ENCODE measurements at places on chromosomes 12 and 14.
A peak's percentile ranks its signal among the peaks of the same experiment; 100 is the strongest.

DNA sequence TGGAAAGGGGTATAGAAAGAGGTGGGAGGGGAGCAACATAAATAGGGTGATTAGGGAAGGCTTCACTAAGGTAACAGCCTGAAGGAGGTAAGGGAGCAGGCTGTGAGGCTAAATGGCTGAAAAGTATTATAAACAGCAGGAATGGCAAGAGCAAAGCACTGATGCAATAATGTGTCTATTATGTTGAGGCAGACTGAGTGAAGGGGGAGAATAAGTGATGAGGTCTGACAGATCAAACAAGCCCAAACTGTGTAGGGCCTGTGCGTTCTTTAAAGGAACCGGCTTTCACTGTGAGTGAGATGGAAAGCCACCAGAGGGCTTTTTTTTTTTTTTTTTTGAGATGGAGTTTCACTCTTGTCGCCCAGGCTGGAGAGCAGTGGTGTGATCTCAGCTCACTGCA lies 6.7 kb upstream of the VCPKMT start:
- no peak for DNase-seq

DNA sequence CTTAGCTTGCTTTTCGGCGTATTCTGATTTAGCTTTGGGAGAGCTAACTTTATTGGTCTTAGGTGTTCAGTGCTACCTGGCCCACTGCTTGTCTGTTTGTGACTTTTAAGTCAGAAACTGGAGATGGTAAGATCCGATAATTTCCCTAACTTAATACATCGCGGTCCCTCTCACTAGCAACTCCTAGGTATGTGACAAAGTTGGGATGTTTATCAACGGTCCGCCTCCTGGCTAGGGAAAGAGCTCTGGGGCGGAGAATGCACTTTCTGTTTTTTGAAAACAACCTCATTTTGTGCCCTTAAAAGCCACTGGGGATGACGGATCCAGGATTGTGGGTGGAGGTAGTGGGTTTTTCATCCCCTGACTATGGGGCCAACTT lies 1.2 kb downstream of the CDKN1B start:
- peak; percentile 36 for DNase-seq

GRCh38 chr14:76012354-76012753 lies 26.8 kb downstream of the IFT43 start:
- DNase-seq = no peak

DNA sequence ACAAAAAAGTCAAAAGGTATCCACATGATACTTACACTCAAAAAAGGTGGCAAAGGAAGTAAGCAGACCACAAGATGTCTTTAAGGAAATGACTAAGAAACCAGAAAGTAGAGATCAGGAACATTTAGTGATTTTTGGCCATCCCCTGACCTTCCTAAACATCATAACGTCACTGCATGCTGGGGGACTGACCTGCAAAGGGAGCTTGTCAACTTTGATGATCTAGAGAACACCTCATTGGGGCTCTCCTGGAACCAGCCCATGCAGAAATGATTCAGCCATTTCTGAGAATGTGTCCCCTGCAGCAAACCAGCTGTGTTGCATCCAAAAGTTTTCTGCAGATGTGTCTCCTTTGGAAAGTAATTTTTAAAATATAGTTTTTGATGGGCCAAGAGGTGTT lies 152.2 kb upstream of the RASSF8 start:
- DNase-seq = no peak

GRCh38 chr12:126343321-126343720 lies 1278.1 kb downstream of the AACS start:
- no peak for DNase-seq

DNA sequence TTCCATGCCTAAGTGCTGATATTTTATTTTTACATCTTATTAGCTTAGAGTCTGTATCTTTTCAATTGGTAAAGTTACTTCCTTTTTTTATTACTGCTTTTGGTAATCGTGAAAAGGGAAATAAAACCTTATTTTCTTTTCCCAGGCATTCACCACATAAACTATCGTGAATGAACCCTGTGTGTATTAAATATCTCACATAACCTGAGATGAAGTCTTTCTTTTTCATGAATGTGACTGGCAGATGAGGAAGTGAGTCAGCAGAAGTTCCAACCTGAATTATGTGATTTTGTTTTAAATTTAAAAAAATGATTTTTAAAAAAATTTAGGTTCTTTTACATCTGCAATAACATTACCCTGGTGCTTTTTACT lies 26.0 kb downstream of the MYBPC1 start:
- no peak for DNase-seq

DNA sequence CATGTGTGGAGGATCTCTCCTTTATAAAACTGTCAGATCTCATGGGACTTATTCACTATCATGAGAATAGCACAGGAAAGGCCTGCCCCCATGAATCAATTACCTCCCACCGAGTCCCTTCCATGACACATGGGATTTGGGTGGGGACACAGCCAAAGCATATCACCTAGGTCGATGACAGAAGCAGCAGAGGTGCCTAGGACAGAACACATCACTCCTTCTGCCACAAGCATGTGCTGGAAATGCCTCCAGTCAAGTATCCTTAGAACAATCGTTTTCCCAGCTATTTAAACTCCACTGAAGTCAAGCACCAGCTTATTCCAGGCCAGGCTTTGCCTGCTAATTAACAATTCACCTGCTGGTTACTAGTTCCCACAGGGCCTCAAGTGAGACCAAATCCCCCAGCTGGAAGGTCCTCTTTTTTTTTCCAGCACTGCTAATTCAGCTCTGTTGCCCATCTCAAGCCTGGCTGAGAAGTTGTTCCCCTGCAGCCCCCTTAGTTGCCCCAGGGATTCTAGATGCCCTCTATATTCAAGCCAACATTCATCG lies 212.3 kb upstream of the NUDT4 start:
- no peak for DNase-seq

DNA sequence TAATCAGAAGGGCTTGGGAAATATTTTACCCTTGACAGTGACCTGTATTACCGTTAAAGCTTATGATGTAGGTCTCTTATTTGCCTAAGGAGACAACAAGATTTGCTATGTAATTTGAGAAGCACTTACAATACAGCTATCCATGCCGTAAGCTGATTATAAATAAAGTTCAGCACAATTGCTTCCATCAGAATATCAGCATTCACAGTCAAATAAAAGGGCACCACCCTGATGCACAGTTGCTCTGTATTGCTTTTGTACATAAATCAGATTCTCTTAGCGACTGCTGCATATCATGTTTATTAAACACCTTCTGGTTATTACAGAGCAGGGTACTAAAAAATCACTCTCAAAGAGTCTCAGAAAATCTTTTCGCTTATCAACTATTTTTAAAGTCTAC lies 67.3 kb upstream of the VRK1 start:
- DNase-seq = no peak

- no peak for DNase-seq
These were observed 38.3 kb downstream of the SRGAP1 start for GRCh38 chr12:63882844-63883243.

- DNase-seq = no peak
These were observed 375.4 kb upstream of the ATP2B1 start for GRCh38 chr12:90084018-90084417.

- DNase-seq = no peak
These were observed 9.0 kb upstream of the LRFN5 start for GRCh38 chr14:41597647-41598046.

- DNase-seq = peak; percentile 60
These were observed 109.2 kb upstream of the FUT8 start for GRCh38 chr14:65303190-65303898.

DNA sequence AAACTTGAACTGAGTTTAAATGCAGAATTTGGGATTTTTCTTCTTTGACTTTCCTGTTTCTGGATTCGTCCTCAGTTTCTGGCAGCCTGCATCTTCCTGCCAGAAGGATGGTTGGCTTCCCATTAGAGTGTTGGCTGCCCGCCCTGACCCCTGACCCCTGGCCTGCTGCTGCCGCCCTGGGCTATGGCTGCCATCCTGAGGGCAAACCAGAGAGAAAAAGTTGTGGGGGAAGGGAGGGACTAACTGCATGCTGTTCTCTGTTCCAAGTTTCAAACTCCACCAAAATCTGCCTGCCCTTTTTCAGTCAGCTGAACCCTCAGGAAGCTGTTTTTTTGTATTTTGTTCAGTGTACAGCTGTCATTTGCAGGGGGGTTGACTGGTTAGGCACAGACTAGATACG lies 48.4 kb downstream of the FNTB start:
- no peak for DNase-seq

DNA sequence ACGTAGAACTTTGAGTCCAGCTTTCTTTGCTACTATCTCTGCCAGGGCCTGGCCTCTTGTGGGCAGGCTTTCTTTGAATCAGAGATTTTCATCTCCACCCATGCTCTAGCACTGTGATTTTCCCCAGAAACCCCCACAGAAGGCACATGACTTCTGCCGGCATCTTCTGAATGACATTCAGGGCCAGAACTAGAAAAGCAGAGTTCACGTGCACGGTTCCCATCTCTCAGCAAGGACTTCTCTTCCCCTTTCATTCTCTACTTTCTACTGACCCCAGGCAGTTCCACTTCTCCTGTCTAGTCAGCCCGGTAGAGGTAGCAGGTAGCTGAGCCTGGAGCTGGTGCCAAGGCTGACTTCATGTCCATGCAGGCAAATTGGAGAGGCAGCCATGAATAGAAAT lies 26.9 kb downstream of the BATF start:
- no peak for DNase-seq

DNA sequence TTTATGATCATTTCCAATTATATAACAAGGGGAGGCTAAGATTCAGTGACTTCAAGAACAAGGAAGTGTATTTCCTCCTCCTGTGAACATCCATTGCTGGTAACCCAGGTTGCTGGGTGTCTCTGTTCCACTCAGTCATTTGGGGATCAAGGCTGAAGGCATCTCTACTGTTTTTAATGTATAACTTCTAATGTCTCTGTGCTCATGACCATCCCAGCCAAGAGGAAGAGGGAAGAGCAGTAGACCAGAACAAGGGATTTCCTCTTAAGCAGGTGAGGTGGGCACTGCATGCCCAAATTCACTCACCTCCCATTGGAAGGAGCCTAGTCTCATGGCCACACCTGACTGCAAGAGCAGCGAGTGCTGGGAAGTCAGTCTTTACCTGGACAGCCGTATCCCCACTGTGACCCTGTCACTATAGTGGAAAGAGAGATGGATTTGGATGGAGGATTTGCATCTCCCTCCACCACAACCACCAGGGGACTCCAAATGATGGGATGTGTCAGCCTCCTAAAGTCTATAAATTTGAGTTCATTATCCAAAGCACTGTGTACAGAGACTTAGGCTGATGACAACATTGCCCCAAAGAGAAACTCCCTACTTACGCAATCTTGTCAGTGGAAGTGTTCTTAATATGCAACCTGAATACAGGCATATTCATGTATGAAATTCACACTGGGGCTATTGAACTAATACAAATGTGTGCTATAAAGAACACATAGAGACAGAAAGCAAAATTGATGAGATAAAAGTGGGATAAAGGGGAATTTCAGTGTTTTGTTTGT lies 368.7 kb downstream of the TMEM132D start:
- no peak for DNase-seq

- no peak for DNase-seq
These were observed 222.9 kb downstream of the DPY19L2 start for GRCh38 chr12:63445224-63445880.

GRCh38 chr12:124085419-124086296 lies 112.6 kb downstream of the ZNF664 start:
- DNase-seq = no peak

GRCh38 chr12:57738661-57739237 lies at the start of gene AGAP2:
AGAP2 (minus strand) TSS chr12:57738742; CDS start chr12:57738246, 496 bp downstream.
- DNase-seq = no peak

DNA sequence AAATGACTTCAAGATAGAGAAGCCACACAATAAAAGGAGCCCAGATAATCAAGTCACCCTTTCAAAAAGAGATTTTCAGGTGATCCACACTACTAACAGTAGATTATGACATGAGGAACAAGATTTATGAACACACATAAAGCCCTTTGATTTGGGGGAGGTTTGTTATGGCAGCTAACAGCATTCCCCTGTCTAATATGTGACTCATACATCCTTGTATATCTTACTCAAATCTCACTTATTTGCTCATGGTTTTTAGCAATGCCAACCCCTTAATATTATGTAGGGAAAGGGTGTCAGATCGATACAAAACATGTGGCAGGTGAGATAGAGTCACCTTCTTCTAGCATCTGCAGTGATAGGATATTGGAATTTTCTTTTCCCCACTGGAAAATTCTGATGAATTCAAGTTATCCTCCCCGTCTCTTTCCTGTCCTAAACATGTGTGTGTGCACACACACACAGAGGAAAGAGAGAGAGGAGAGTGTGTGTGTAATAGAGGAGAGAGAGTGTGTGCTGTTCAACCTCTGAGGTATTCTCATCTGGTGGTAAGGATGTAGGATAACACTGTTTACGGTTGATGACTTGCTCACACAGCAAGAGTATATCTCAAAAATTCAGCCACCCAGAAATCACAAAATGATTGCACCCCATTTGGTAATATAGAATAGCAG lies 319.9 kb downstream of the KCNC2 start:
- DNase-seq = peak; percentile 42

GRCh38 chr12:123121670-123122069 lies 29.2 kb downstream of the PITPNM2 start:
- no peak for DNase-seq

DNA sequence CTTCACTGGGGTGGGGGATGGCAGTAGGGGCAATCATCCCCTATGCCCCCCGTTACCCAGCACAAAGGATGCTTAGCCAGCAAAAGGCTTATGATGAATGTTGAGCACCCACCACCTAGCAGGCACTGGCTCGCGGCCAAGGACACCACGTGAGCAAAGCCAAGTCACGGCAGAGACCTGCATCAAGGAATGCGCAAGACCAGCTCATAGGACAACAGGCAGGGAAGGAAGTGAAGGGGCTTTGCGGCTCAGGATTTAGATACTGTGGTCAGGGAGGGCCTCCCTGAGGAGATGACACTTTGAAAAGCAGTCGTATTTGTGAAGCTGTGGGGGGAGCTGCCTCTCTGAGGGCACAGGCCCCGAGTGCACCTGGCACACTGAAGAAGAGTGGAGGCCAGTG lies 32.8 kb downstream of the SH2B3 start:
- no peak for DNase-seq

DNA sequence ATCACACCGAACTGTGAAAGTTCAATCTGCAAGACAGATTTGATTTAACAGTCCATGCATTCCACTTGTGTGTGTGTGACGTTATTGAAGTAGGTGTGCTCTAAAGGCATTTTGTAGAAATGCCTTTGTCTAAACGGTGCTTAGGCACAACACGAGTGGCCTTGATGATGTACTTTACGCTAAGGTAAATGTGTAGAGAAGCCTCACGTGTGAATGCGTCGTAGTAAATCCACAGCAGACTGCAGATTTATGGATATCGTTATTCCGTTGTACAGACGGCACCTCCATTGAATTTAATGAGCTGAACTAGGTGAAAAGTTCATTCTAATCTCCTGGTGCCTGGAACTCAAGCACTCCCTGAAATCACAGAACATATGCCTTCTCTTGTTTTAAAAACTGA lies 202.8 kb upstream of the STXBP6 start:
- no peak for DNase-seq

DNA sequence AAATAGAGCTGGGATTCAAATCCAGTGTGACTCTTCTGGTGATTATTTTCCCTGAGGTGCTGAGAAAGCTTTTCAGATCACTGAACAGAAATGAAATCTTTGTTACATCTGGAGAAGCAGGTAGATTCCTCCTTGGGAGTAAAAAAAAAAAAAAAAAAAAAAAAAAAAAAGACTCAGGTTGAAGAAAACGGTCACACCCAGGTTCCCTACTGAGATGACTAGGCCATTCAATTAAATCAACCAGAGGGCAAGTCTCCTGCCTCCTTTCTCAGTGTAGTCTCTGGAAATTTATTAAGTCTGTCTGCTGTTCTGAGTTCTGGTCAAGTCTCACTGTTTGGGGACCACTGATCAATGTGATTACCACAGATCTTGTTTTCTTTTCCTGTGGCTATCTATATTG lies 24.0 kb downstream of the ARG2 start:
- no peak for DNase-seq

GRCh38 chr12:3998968-3999792 lies 126.0 kb upstream of the PARP11 start:
- peak; percentile 23 for DNase-seq

All from SW480 (cell line).